Hematopoietic multipotent progenitor cell treated with erythropoietin and hydrocortisone succinate and interleukin-3 and kit ligand, for 17 days (in vitro differentiated cells): ENCODE measurements at places on chromosomes 5 and 9.

GRCh38 chr5:179246227-179246626, 99.0 kb downstream of the ADAMTS2 start:
- DNase-seq: no peak

DNA sequence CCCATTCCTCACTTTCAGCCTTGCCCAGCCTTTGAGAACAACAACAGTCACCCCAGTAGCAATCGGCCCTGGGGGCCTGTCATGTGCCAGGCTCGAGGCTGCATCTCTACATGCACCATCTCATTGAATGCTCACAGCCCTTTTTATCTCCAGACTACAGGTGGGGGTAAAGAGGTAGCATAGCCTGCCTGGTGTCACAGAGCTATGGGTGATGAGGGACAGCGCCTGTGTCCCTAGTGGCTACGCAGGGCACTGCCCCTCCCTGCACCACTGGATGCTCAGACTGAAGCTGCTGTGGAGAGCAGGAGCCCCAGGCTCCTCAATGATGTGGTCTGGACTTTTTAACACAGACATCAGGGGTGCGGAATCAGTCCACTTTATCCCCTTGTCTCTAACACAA, 2.8 kb downstream of the CAMK2A start:
- no peak for DNase-seq

- DNase-seq: peak; percentile 15
Measured at GRCh38 chr5:147949711-147950573, 43.6 kb upstream of the C5orf46 start.

DNA sequence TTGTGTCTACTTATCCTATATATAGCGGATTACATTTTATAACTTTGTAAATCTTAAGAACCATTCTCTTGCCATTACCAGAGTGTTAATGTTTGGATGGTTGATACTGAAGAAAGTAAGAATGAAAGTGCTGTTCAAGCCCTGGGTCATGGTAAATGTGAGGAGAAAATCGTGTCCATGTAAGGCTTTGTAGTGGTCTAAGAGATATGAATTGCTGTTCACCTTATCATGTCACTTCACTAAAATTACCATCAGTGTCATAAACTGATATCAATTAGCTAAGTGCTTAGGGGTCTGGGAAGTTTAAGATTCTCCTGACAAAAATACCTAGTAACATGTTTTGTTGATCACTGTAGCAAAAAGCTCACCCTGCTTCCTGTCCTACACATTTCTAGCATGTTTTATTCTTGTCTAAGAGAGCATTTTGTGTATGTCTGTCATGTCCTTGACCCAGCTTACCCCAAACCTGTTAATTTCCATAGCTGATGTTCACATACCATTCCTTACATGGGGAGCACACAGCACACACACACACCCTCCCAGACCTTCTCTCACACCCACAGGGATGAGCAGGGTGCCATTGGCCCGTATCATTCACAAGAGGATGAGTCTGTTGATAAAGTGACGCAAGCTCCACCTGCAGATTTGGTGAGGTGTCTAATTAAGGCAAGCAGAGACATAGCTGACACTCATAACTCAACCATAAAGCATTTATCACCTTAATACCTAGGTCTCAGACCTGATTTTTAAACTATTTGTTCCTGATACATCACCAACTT, 125.1 kb upstream of the PAM start:
- no peak for DNase-seq

GRCh38 chr9:123710299-123710698, 219.6 kb downstream of the DENND1A start:
- DNase-seq: no peak

DNA sequence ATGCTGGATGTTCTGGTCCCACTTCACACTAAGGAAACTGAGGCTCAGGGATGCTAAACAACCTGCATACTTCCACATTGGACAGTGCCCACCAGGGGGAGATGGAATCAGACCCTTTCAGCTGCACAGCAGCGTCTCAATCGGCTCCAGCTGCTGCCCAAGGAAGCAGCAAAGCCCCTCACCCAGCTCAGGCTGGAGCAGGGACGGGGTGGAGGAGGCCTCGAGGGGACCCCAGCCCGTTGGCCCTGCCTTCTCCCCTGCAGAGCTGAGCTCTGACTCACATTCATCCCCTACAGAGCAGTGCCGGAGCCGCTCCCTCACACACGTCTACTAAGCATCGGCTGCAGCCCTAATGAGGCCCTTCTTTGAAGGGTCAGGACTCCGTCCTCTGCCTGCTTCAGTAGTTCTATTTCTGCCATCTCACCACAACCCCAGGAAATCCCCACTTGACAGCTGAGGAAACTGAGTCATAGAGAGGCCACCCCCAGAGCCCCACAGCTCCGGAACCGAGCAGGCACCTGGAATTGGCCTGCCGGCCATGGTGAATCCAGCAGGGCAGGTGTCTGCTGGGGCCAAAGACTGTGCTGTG, 21.5 kb upstream of the SUSD3 start:
- DNase-seq: no peak

DNA sequence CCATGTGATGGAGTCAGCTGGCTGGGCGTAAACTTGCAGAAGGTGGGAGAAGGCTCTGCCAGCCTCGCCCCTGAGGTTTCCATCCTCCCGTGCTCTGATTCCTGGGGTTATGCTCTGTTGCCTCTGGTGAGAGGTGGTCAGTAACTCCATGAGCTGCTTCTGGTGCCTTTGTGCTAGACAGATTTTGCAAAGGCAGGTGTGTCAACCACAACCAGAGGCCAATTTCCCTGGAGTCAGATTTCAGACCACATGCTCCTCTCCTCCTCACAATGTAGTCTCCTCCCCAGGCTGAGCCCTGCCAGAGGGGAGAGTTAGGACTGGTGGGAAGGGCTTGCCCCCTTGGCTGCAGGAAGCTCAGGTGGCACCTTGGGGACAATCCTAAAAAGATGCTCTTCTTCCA, 38.8 kb upstream of the TENT4A start:
- DNase-seq: no peak

GRCh38 chr9:98045234-98046179, 11.0 kb upstream of the NANS start:
- DNase-seq: peak; percentile 40

DNA sequence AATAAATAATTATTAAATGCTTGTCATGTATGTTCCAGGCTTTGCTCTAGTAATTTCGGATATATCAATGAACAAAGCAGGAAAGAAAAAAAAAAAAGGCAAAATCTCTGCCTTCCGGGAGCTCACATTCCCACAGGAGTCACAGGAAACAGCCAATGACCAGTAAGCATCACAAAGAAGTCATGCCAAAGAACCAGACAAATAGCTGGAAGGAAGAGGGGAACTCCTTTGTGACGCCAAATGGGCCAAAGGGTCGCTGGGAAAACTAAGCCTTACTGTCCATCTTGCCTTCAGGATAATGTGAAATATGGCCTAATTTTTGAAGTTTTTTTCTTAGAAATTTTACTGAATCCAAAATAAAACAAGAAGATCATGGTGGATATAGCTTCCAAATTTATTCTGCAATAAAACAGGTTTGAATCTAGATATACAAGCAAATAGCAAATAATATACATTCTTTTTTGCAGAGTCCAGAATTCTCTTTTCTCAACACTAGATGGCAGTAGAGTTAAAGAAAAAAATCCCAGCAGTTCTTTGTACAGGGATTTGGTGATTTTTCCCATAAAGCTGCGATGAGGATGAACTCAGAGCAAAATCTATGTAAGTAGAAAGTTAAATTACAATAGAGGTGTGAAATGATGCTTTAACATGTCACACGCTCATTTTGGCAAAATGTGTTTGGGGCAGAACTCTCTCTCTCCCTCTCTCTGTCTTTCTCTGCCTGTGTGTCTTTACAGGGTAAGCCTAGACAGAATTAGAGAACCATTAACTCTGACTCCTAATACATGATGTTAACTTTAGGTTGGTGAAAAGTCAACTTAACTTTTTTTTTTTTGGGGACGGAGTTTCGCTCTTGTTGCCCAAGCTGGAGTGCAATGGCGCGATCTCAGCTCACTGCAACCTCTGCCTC, 60.0 kb upstream of the TUT7 start:
- peak; percentile 55 for DNase-seq

DNA sequence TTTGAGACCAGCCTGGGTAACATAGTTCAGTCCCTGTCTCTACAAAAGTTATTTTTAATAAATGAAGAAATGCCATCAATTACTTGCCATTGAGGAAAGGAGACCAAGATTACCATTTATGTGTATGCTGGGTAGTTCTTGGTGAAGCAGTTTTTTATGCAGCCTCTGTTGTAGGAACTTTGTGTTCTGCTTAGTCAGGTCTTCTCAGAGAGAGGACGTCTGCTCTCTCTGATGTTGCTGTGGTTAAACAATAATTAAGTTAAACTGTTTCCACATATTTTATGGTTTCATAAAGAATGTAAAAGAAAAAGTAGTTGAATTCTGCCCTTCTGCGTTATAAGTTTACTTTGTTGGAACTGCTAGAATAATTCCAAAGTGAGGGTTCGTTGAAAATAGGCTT, 210.5 kb downstream of the KDM4C start:
- DNase-seq: no peak

GRCh38 chr5:67842806-67843205, 372.8 kb upstream of the PIK3R1 start:
- no peak for DNase-seq

DNA sequence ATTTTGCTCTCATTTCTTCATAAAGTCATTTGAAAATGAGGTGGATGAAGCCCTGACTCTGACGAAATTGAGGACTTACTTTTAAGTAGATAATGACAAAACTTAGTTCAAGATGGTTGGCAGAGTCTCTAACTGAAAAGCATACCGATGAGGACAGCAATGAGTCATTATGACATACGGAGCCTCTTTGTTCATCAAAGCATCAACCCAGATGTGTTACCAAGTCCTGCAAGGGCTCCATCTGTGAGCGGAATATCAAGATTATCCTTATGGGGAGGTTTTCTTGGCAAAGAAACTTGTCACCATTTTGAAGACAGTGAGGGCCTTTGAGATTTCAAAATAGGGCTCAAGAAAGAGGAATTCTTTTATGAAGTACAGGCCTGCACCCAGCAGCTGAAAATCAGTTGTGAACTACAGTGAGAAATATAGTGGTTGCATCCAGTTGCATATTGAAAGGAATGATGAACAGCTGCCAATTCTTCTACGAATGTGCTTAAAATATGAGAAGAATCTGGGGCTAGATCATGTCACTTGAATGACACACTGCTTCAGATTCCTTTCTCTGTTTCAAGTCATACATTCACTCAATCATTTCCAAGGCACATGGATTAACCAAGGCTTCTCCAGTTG, 86.6 kb upstream of the SLC24A2 start:
- DNase-seq: no peak

GRCh38 chr9:94861589-94862272, 135.2 kb downstream of the AOPEP start:
- DNase-seq: no peak

GRCh38 chr5:177491429-177491945, 5.9 kb downstream of the PDLIM7 start:
- peak; percentile 71 for DNase-seq

DNA sequence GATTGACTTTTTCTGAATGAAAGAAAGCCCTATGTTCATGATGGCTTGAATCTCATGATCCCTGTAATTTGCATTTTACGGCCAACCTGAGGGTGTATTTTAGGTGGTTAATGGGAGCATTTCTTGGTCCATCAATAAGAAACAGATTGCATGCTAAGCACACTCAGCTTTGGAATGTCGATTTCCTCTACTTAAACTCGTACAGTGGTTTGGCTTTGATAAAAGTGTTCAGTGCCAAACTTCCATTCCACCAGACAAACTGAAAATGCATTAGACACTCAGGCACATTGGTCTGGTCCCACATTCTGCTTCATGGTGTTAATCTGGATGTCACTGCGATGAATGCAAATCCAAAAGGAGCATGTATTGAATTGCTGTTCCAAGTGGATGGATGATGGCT, 77.0 kb downstream of the VCAN start:
- DNase-seq: no peak

GRCh38 chr9:96343515-96344360, 39.8 kb downstream of the SLC35D2 start:
- no peak for DNase-seq
